GM04503 (cell line): ENCODE measurements at places on chromosomes 16 and 17.

DNA sequence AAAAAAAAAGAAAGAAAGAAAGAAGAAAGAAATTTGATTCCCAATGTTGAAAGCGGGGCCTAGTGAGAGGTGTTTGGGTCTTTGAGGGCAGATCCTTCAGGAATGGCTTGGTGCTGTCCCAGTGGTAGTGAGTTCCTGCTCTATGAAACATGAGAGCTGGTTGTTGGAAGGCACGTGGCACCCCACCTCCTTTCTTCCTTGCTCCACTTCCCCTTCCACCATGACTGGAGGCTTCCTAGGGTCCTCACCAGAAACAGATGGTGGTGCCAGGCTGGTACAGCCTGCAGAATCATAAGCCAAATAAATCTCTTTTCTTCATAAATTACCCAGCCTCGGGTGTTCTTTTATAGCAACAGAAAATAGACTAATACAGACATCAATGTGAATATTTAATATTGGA is 147.3 kb upstream of the KCNJ18 start:
- no peak for DNase-seq

DNA sequence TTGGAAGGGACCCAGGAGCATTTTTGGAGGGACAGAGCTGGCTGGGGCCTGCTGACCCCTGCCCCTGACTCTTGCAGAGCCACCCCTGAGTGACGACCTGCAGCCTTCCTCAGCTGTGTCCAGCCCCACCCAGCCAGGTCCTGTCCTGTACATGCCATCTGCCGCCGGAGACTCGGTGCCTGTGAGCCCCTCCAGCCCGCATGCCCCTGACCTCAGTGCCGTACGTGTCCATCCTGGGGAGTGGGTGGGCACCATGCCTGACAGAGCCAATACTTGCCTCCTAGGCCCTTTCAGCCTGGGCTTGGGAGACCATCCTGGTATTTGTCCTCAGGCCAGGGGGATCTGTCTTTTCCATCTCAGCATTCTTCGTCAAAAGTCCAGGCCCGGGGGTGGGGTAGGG is 27.5 kb downstream of the UNC13D start:
- DNase-seq: no peak

DNA sequence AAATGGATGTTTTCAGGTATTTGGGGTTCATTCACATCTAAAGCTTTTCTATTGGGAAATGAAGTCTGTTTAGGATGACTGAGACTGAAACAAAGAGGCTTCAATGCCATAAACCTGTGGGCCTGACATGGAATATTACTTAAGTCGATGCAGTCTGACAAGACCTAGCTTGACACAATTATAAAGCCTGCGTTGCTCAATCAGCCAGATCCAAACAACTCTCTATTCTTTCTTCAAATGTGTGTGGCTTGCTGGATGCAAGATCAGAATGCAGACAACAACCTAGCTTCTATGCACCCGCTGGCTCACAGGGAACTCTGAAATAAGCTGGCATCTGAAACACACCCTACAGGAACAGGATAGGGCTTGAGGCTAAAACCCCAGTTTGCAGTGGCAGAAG is 40.0 kb downstream of the RFFL start:
- DNase-seq: no peak

- DNase-seq: no peak
Observed at GRCh38 chr16:72961115-72961832, 86.7 kb downstream of the ZFHX3 start.

- no peak for DNase-seq
Observed at GRCh38 chr17:45248132-45248957, 13.5 kb downstream of the SPATA32 start.

- DNase-seq: no peak
Observed at GRCh38 chr17:45742251-45742650, 41.9 kb upstream of the CRHR1 start.

DNA sequence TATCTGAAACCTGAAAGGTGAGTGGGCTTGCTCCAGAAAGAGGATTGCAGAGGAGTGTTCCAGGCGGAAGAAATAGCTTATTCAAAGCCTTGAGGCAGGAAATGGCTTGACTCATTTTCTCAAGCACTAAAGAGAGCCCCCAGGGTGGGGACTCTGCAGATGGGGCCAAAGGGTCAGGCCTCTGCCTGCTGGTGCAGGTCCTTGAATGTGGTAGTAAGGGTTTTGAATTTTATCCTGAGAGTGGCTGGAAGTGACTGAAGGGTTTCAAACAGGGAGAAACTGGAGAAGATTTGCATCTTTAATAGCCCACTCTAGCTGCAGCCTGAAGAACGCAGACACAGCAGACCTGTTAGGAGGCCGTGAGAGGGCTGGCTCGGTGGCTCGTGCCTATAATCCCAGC is 144.4 kb downstream of the CCT6B start:
- DNase-seq: no peak

- no peak for DNase-seq
Observed at GRCh38 chr17:14997290-14997689, 267.8 kb downstream of the PMP22 start.

DNA sequence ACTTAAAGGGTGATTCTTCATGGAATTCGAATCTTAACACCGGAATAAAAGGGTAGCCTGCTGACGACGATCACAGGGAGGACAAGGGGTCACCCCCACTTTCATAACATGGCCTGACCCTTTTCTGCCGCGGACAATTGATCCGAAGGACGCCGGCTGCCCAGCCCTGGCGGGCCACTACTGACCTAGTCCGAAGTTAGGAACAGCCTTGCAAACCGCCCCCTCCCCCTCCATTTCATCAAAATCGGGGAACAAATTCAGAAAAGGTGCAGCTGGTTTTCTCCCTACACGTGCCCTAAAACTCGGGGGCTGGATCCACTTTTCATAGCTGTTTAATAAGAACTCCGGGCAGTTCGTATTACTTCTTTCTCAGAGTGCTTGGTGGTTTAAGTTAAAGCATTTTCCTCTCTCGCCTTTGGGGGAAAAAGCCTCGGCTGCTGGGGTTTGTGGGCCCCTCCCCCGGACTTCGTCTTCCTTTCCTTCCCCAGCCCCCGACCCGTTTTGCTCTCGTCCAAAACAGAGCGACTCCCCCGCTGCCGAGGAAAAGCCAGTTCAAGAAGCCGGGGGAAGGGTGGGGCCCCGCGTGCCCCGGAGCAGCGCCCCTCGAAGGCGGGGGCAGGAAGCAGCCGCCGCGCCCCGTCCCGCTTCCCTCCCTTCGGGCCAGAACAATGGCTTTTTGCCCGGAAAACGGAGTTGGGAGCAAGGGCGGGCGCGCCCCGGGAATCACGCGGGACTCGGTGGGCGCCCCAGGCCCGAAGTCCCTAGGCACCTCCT is 641 bp upstream of the CBX2 start:
- DNase-seq: no peak

DNA sequence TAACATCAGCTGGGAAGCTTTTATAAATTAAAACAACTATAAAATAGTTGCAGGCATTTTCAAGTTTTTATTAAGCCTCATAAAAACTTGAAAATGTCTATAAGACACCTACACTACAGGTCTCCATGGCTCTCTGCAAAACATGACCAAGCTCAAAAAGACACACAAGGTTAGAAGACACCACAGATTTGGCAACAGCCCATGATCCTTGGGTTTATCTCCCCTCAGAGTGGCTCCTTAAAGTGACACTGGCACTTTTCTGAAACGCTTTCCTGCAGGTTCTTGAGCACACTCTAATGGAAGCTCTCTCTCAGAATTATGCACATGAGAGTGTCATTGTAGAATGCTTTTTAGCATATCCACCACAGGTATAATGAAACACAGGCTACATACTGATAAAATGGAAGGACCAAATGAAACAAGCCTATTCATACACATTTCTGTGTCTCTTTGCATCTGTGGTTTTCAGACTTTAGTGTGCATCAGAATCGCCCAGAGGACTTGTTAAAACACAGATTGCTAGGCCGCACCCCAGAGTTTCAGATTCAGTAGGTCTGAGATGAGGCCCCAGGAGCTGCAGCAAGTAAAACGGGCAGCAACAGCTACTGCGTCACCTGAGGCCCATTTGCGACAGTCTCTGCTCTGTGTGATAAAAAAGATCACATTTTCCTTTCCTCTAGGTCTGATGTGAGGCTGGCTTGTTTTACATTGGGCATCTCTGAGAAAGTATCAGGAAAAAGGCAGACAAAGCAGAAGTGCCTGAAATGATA is 75.0 kb upstream of the WSB1 start:
- no peak for DNase-seq

- no peak for DNase-seq
Observed at GRCh38 chr17:31794111-31794510, 64.9 kb downstream of the COPRS start.

DNA sequence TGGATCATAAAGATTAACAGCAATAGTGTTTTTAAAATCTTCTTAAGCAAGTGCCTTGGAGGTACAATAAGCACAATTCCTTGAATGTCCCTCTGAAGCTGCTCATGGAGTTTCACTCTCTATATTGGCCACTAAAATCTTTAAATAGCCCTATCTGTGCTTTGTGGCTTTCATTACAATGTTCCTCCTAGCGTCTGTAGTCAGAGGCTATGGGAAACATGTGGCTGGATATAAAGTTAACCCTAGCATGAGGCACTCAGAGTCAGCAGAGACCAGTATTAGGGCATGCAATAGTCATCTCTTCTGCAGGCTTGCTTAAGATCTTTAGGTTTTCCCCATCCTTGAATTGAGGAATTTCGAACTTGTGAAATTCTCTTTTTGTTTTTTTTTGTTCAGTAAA is 668.2 kb downstream of the CDH11 start:
- no peak for DNase-seq

DNA sequence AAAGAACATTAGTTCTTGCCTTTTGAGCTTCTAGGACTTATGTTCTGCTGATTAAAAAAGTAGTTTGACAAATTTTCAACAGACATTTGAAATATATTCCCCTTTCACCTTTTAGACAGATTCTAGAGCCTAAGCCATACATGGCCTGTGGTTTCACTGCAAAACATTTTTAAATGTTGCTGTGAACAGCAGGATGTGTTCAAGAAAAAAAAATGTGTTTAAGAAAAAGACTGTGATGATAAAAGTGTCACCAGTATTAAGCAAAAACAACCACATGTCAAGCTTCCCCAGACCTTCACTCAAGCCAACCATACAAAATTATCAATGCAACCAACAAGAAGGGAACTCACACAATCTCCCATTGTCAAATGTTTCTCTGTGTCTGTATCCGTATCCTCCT is 103.5 kb downstream of the SYCE1L start:
- no peak for DNase-seq

- DNase-seq: no peak
Observed at GRCh38 chr16:25040543-25040942, 25.4 kb upstream of the ARHGAP17 start.

GRCh38 chr17:73268582-73269328 is 7.1 kb upstream of the CPSF4L start:
- DNase-seq: no peak

DNA sequence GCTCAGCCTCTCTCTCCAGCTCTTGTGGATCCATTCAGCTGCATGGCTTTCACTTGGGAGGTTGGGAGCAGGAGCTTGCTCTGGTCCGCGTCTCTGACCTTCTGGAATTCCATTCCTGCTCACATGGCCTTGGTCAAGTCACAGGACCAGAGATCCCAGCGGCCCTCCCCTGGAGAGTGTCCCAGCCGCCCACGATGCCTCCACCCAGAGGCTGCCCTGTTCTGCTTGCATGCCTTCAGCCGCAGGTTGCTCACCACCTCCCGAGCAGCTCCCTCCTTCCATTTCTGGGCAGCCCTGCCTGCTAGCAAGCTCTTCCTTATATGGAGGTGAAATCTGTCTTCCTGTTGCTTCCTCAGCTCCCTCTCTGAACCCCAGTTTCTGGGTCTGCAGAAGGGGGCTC is 32.6 kb downstream of the RAI1 start:
- no peak for DNase-seq

- DNase-seq: no peak
Observed at GRCh38 chr17:64212122-64212521, 50.9 kb downstream of the TEX2 start.

DNA sequence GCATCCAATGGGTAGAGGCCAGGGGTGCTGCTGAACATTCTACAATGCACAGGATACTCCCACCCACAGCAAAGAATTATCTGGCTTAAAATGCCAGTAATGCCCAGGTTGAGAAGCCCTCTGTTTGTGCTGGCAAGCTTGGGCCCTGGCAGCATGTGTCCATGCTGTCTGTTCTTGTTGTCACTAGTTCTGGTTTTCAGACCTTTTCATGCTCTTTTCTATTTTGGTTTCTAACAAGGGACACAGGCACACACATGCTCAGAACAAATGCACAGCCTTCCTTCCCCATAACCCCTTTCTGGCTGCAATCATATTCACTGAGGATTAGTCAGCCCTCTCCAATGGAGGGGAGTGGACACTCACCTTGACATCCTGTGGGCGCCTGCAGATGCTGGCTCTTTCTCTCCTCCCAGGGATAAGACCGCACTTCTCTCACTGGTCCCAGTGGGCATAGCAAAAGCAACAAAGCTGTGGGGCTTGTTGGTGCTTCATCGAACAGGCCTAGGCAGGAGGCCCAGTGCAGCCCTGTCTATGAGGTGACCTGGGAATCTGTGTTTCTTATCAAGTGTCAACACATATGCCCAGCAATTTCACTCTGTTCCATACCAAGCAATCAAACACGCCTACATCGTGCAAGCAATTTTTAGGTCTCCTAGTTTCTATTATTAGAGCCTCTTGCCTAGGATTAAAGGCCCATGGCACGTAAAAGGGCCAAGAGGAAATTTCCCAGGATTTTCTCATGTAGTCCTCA is 271.1 kb upstream of the CCL2 start:
- no peak for DNase-seq

DNA sequence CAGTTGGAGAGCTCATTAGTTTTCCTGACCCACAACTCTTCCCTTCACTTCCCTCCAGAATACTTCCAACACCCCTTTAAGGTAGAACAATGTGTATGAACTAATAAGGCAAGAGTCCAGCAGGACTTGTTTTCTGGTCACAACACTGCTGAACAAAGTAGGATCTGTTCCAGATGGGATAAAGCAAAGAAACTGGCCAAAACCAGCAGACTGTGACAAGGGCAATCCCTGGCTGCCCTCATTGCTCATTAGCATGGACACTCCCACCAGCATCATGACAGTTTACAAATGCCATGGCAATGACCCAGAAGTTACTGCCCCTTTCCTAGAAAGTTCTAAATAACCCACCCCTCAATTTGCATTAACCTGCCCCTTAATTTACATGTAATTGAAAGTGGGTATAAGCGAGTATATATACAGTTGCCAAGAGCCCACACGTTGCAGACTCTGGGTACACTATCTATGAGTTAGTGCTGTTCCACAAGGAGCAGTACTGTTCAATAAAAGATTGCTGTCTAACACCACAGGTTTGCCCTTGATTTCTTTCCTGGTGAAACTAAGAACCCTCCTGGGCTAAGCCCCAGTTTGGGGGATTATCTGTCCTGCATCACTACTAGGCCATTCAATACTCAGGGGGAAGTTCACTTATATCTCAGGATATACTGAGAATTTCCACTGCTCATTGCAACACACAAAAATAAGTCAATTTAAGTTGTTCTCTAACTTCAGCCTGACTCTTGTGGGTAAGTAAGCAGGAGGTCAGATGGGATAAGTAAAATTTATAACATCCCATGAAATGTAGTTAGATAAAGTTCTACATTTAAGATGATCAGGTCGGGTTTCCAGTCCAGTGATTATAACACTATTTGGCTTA is 82.3 kb downstream of the SSH2 start:
- DNase-seq: no peak

- DNase-seq: no peak
Observed at GRCh38 chr16:3458278-3458851, 14.9 kb downstream of the NAA60 start.
